Right hindlimb (tissue), 1 donor: ENCODE measurements at places on chromosomes 2 and 18.
A peak's percentile ranks its signal among the peaks of the same experiment; 100 is the strongest.

DNA sequence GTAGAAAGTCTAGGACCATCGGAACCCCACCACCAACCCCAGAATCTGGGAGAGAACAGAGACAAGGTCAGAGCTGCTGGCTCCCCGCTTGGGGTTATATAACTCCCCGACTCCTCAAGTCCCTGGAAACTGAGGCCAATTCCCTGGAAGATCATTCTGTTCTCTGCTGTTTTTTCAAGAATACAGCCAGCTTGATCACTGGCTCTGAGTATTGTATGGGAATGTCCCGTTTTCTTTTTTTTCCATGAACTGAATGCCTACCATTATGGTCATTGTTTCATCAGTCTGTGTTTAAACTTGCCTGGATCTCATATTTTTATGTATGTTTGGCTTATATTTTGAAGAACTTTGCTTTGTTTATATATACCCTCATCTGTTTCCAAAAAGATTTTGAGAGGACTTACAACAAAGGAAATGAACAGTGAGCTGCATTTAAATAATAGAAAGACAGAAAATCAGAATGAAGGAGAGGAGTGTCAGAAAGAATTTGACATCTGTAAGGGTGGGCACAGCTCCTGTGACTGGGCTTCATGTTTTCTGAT is 90.0 kb upstream of the ALPP start:
- DNase-seq: no peak

DNA sequence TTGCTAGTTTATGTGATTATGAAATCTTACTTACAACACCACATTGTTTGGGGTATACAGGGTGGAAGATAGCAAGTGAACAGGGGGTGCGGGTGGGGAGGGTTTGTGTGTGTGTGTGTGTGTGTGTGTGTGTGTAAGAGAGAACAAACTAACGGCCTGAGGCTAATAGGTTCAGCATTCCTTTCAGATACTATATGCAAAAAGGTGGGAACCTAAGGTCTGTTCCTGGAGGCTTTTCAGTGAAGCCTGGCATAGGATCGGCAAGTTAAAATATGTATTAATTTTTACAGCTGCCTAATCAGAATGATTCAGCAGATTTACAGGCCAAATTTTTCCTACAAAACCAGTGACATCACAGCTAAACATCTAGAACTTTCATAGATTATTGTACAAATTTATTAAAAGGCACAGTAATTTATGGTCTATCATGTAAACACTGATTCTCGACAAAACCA is 7.6 kb upstream of the SPDYA start:
- DNase-seq: no peak

DNA sequence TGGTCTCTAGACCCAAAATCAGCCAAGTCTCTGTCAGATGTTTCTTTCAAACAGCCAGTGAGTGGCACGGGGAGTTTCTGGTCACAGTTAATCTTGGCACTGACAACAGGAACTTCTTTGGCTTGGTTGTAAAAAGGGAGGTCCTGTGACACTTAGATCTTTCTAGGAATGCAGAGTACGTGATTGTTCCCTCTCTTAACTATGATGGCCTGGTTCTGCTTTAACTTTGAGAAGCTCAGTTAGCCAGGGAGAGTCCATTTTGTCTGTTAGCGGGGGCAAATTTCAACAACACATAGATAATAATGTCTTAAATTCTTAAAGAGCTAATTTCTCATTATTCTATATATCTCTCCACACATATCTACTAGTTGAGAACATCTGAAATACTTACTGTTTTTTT is 344.5 kb upstream of the LRRTM4 start:
- DNase-seq: no peak

GRCh38 chr2:96389736-96390135 is 54.2 kb downstream of the NCAPH start:
- DNase-seq: no peak

GRCh38 chr2:43001055-43001378 is 208.6 kb upstream of the HAAO start:
- no peak for DNase-seq

- no peak for DNase-seq
Measured at GRCh38 chr2:75002007-75002406, 43.6 kb downstream of the POLE4 start.

GRCh38 chr18:68505178-68505574 is 209.7 kb downstream of the TMX3 start:
- no peak for DNase-seq

- no peak for DNase-seq
Measured at GRCh38 chr2:529424-529823, 147.8 kb downstream of the TMEM18 start.

DNA sequence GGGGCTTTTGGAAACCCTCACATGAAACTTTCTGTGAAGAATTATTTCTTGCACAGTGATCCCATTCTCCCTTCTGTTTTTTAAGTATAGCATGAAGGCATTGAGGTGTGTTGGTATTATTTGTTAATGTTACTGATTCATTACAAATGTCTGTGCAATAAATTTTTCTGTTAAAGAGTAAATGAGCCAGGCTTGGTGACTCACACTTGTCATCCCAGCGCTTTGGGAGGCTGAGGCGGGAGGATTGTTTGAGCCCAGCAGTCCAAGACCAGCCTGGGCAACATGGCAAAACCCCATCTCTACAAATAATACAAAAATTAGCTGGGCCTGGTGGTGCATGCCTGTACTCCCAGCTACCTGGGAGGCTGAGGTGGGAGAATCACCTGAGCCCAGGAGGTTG is 87.8 kb downstream of the KCTD18 start:
- DNase-seq: no peak

GRCh38 chr18:44548291-44549221 is 132.1 kb upstream of the SETBP1 start:
- DNase-seq: no peak

DNA sequence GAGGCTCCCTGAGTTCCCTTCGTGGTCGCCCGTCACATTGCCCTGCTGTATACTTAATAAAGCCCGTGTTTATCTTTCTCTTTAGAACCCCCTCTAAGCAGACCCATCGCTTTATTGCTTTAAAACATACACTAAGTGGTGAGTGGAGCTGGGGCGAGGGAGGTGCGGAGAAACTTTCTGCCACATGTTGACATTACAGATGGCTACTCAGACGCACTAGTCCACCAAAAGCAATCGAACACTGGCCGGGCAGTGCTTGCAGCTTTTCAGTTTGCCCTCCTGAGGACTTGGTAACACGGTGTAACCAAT is 859 bp upstream of the COLEC12 start:
- DNase-seq: no peak

DNA sequence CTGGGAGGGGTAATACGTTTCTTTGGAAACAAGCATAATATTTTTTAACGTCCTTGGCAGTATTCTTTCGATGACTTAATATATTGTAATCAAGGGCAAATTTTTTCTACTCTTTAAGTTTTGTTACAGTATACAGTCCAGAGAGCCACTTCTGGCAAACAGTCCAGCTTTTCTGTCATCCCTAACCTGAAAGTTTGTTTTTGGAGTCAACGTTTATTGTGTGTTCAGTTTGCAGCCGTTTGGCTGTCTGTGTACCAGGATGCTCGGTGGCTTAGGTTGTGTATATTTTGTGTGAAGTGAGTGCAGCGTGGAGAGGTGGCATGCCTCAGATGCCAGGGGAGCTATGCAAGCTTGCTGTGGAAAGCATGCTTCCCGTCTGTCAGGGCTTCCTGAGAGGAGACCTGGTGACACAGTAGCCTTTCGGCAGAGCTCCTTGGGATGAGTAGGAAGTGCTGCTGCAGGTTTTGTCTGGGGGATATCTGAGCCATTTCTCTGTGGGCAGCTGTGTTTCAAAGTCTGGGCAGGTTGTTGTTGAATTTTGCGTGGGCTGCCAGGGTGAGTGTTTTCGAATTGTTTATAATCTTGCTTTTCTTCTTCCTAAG is 14.7 kb downstream of the MAP3K20 start:
- DNase-seq: peak; percentile 38

- no peak for DNase-seq
Measured at GRCh38 chr18:10085416-10085815, 171.6 kb downstream of the VAPA start.

DNA sequence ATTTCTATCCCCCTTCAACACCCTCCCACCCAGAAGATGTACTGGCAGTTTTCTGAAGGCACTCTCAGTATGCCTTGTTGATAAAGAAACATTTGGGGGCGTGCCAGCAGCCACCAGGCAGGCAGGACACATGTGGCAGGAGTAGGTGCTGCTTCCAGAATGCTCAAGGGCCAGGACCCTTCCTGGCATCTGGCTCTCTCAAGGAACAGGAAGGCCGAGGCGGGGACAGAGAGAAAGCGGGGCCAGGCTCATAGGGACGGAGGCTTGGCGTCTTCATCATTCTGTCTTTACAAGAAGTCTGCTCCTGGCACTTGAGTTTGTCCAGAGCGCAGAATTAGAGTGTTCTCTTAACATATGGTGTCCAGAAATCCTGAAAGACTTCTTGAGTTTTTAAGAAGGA is 121.6 kb downstream of the FAM210A start:
- DNase-seq: no peak

DNA sequence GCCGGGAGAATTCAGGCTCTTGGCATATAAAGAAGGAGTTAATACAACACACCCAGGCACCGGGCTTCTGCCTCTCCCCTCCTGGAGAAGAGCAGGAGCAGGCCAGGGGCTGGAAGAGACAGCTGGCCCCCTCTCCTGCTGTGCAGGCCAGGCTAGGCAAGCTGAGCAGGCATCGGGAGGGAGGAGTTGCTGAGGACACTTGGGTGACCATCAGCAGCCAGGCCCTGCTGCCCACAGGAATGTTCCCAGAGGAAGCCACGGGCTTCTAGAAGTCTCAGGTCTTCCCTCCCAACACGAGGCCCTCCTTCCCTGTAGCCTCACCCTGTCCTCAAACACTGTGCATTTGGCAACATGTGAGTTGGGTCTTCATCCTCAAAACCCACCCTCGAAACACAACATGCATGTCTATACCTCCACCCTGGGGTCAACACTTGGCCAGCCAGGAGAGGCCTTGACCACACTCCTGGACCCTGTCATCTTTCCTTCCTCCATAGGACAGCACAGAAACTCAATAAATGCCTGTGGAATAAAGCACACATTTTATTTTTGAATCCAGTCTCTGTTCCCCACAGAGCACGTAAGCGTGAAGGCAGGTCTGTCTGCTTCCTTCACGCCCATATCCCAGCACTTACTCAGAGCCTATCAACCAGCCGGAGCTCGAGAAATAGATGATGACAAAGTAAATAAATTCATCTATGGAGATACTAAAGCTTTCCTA is 433.8 kb upstream of the ID2 start:
- peak; percentile 40 for DNase-seq

- DNase-seq: no peak
Measured at GRCh38 chr2:219109471-219109870, 48.8 kb upstream of the IHH start.
